ENCODE measurements at places on chromosomes 5 and 9.

DNA sequence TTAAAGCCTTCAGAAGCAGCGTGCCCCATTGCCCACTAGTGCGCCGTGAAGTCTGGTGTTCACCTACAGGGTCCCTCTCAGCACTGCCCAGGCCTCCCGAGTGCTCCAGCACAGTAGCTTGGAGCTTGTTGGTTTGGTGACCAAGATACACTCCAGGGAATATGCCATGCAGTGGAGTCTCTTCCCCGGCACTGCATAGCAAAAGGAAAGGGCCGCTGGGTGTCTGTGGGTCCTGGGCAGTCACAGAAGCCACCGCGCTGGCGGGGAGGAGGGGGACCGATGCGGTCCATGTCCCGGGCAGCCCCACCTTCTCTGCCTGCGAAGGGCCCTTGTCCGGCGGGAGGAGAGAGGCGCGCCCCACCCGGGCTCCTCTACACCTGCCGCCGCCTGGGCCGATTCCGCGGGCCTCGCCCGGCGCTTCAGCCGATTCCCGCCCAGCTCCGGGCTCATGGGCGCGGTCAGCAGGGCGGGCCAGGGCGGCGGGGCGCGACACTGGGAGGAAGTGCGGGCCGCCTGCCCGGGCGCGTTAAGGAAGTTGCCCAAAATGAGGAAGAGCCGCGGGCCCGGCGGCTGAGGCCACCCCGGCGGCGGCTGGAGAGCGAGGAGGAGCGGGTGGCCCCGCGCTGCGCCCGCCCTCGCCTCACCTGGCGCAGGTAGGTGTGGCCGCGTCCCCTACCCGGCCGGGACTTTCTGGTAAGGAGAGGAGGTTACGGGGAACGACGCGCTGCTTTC lies at the start of gene SYK:
SYK (plus strand) TSS at position 579 of the 732 bp plus-strand sequence. CDS start 42,080 bp downstream, outside the sequence.
- DNase-seq, result peak; percentile 36

GRCh38 chr5:2173151-2173834 lies 290.6 kb upstream of the IRX4 start:
- peak; percentile 95 for DNase-seq

- DNase-seq, result no peak
These were observed 4.8 kb downstream of the SNCB start for GRCh38 chr5:176625512-176625911.

DNA sequence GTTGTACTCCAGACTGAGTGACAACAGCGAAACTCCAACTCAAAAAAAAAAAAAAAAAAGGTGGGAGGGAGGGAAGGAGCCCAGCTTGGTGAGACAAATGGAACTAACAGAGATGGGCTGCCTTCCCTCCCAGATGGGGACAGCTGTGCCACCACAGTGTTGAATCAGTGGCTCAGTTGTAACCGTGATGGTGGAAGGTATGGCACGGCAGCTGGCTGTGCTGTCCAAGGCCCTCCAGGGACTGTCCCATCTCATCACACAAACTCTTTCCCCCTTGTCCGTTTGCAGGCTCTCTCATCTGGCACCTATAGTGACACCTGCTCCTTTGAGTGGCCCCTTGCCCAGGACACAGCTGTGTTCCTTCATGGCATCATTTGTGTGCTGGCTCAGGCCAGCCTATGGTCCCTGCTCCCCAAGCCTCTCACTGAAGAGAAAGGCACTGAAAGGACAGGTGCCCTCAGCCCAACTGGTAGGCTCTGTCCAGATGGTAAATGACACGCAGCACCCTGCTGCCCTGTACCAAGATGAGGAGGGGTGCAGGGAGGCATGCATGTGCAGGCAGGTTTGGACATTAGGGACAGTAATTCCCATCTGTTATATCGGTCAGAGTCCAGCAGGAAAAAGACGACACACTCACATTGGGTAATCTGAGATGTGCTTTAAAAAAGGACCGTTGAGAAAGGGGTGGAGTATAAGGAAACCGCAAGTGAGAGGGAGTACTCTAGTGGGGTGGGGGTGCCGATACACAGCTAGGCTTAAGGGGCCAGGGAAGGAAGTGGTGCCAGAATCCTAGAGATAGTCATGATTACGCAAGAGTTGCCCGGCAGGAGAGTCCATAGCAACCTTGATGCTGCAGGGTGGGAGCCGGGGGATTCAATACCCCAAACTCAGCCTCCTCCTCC lies 4.3 kb downstream of the SMIM33 start:
- no peak for DNase-seq

GRCh38 chr5:176772271-176773210 lies 37.8 kb upstream of the UNC5A start:
- no peak for DNase-seq

DNA sequence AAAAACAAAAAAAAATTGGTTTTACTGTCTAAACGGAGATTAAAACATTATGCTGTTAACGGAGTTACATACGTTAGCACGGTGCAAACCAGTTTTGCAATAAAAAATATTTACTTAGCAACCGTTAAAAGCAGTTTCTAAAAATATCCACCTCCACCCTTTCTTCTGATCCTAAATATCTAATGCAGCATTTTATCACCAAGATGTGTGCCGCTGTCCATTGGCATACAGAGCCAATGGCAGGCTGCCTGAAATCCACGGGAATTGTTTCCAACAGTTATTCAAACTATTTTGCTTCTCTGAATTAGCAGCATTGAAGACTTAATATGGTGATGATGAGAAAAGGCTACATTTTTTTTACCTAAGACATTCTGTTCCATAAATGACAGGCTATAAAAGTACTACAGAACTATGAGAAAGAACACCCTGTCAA lies 61.6 kb downstream of the CSNK1A1 start:
- no peak for DNase-seq

Data from NCI-H526 treated with DMSO at 0.1 percent for 48 hours (cell line).